Naive thymus-derived CD8-positive, alpha-beta T cell (primary cell): ENCODE measurements at places on chromosomes 2 and 18. TPM values are rescaled to one million over a fixed set of nuclear protein-coding genes. Genes with fewer than 3 reads are reported as not detected.

DNA sequence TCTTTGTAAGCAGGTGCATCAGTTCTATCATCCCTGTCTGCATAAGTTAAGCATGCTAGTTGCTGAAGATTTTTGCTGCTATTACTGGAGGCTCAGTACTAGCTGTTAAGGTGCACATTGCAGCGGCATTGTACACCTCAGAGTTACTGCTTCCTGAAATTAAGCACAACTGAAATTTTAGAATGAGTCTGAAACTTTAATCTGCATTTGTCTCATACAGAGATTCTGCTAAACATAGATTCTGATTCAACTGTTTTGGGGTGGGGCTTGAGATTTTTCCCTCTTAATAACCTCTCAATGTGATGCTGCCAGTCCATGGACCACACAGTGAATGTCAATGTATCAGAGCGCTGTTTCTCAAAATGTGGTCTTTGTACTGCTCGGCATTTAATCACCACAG, 585.7 kb upstream of the GCFC2 start:
- no peak for DNase-seq

- DNase-seq = no peak
Measured at GRCh38 chr2:126674075-126674744, 18.3 kb downstream of the GYPC start.

DNA sequence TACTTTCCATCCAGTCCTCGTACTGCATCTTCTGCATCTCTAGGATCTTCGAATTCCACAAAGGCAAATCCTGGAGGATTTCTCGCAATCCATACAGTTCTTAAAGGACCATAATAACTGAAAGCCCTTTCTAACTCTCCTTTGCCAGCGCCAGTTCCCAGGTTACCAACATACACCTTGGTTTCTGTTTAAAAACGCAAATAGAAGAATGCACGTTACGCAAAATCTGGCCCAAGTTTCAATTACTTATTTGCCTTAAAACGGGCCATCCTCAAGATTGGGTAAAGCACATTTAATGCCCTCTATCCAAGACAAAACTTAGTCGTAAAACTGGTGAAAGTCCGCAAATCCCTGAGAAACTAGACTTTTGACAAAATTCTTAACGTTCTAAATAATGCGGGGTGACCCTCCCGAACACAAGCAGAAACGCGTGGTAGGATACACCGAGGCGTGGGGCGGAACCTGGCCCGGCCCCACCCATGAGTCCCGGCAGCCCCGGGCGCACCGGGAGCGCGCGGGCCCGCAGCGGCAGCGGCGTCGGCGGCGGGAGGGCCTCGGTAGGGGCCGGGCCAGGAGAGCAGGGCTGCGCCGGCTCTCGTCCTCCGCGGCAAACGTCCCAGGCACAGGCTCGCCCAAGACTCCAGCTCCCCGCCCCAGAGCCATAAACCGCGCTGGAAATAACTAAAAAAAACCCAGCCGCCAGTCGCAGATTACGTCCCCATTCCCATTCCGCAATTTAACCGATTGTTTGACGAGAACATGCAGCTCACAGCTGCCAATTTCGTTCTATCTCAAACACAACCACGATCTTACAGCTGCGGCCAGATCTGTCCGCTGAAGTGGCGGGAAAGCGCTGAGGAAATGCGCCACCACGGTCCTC, 910 bp downstream of the SRSF7 start:
- no peak for DNase-seq

DNA sequence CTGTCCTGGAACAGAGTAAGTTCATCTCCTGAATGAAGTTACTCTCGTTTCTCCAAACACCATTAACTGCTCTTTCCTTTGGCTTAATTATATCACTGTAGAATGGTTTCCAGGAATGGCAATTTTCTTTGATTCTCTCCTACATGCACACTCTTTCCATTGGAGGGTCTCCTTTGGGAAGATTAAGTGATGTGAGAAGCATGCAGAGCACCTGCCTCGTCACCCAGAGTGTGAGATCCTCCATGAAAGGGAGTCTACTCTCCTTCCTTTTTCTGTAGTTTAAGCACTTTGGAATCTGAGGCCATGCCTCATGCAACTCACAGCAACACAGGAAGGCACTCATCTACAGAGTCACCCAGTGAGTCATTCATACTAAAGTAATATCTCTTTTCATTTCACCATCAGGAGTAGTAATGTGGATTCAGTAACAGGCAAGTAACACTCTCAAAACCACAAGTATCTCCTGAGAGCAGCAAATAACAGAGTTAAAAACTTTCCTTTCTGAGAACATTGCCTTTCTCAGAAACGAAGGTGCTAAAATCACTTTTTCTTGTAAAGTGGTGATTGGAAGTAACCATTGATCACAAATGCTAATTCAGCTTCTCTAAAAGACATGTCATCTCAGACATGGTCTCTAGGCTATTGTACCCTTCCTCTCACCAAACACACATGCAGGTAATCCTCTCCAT, 52.8 kb upstream of the IL1RL1 start:
- DNase-seq = no peak

TEKT4 gene
- not detected for total RNA-seq
